ENCODE measurements at places on chromosomes 16 and 17. TPM values are rescaled to one million over a fixed set of nuclear protein-coding genes. Genes with fewer than 3 reads are reported as not detected.

- no peak overlapping the region for H3K27ac ChIP-seq
- no peak for DNase-seq
- no peaks in the 10 kb centered on the region for H3K36me3 ChIP-seq
- H3K4me3 ChIP-seq = no peak overlapping the region
- no peaks in the 10 kb centered on the region for H3K4me1 ChIP-seq
Observed at GRCh38 chr16:72988569-72988968, 59.4 kb downstream of the ZFHX3 start.

GRCh38 chr17:57221366-57222350, 34.7 kb upstream of the MSI2 start:
- H3K36me3 ChIP-seq = peaks cover 3% of the 10 kb centered on the region
- no peak overlapping the region for H3K4me3 ChIP-seq

GRCh38 chr16:17327664-17328335, 143.0 kb downstream of the XYLT1 start:
- DNase-seq = no peak
- no peak overlapping the region for H3K4me3 ChIP-seq
- no peaks in the 10 kb centered on the region for H3K27me3 ChIP-seq
- H3K4me1 ChIP-seq = peaks cover 5% of the 10 kb centered on the region

The ERN2 gene
- not detected for total RNA-seq

DNA sequence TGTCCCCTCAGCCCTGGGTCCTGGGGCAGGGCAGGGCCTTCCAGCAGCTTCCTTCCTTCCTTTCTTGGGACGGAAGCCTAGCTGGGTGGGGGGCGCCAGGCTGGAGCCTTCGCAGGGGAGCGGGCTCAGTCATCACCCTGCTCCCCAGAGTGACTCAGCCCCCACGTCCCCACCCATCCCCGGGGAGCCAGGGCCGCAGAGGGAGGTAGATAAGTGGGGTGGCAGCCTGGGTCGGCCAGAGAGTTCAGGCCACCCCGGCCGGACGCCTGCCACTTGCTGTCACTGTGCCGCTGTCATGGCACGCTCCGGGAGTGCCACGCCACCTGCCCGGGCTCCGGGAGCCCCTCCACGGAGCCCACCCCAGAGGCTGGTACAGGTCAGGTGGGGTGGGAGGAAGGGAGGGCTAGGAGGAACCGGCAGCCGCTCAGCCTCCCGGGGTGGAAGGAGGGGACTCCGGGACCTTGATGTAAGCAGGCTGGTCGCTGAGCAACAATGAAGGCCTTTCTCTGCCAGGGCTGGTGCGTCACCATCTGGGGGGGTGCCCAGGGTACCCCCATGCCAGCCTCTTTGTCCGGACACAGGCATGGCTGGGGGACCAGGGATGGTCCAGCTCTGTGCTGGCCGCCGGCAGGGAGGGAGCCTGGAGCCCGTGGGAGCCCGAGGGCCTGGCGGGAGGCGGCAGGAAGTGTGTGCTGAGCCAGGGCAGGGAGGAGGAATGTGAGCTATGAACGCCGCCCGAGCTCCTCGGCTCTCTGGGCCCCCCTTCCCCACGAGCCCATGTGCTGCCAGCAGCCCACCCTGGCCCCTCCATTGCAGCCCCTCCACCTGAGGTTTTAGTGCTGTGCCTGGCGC, 6.6 kb downstream of the NHERF2 start:
- no peak overlapping the region for H3K27ac ChIP-seq
- H3K36me3 ChIP-seq = no peaks in the 10 kb centered on the region
- no peaks in the 10 kb centered on the region for H3K27me3 ChIP-seq
- H3K4me1 ChIP-seq = no peaks in the 10 kb centered on the region

The ZFPM1 gene
- total RNA-seq = 12.0 TPM

DNA sequence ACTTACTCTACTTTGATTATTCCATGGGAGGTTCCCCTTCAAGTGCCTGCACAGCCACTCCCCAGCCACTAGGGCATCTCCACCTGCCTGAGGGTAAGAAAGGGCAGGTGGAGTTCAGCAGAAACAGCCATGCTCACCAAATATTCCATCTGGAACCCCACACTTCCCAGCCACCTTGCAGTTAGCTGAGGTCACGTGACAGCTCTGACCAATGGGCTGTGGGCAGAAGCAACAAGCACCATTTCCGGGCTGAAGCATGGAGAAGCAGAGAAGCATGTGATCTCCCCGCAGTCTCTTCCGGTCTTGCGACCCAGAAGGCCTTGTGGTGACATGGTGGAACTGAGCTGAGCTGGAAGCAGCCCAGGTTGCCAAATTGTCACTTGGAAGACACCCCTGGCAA, 108.6 kb downstream of the CCT6B start:
- no peak for DNase-seq
- no peaks in the 10 kb centered on the region for H3K36me3 ChIP-seq
- H3K4me1 ChIP-seq = no peaks in the 10 kb centered on the region
- no peak overlapping the region for H3K4me3 ChIP-seq
- H3K27me3 ChIP-seq = no peaks in the 10 kb centered on the region
- H3K27ac ChIP-seq = no peak overlapping the region

The CASKIN1 gene
- 0.36 TPM for total RNA-seq

DNA sequence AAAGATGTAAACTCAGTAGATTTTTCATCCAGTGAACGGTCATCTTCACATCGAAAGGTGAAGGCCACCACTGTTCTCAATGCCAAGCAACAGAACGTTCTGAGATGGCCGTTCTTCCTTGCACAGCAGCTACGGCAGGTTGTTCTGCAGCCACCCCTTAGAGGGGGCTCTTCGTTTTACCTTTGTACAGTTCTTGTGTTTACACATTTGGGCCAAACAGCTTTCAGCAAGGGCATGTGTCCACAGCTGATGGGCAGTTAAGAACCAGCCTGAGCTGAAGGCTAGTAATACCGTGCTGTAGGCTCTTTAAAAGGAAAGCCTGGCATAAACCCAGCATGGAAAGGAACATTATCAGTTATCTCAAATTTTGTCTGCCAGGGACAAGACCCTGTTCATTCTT, 15.9 kb downstream of the PLD6 start:
- no peak overlapping the region for H3K4me3 ChIP-seq
- H3K4me1 ChIP-seq = peaks cover 15% of the 10 kb centered on the region
- no peaks in the 10 kb centered on the region for H3K27me3 ChIP-seq
- DNase-seq = no peak

The NEUROD2 gene
- total RNA-seq = not detected

GRCh38 chr17:48578616-48579470, 693 bp upstream of the HOXB4 start:
- DNase-seq = peak; percentile 34
- peak overlapping the region; percentile 59 for H3K27ac ChIP-seq
- peak overlapping the region; percentile 80 for H3K4me3 ChIP-seq
- H3K36me3 ChIP-seq = no peaks in the 10 kb centered on the region
- peaks cover 47% of the 10 kb centered on the region for H3K27me3 ChIP-seq

GRCh38 chr16:27319257-27319965, 5.6 kb downstream of the IL4R start:
- H3K36me3 ChIP-seq = peaks cover 53% of the 10 kb centered on the region
- H3K27ac ChIP-seq = peak overlapping the region; percentile 96
- no peak for DNase-seq

GRCh38 chr17:77332034-77332971, 191.5 kb downstream of the SEC14L1 start:
- peak; percentile 51 for DNase-seq
- H3K36me3 ChIP-seq = peaks cover 2% of the 10 kb centered on the region
- peak overlapping the region; percentile 64 for H3K4me3 ChIP-seq
- peaks cover 37% of the 10 kb centered on the region for H3K4me1 ChIP-seq
- no peaks in the 10 kb centered on the region for H3K27me3 ChIP-seq

The MYL4 gene
- total RNA-seq = not detected

DNA sequence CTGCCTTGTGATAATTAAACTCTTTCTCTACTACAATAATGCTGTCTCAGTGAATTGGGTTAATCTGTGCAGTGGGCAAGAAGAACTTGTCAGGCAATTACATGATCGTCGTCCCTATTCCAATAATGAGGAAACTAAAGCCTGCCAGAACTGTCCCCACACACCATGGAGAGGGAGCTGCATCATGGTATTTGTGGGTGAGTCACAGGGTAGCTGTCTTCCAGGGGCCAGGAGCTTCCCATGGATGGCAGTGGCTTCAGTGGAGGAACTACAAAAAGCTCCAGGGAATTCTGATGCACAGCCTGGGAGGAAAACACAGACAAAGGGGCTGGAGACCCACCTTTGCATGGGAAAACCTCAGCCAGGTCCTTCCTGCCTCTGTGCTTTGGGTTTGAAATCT, 83.3 kb upstream of the C16orf82 start:
- no peak for DNase-seq
- H3K4me3 ChIP-seq = no peak overlapping the region
- H3K27ac ChIP-seq = no peak overlapping the region
- peaks cover 12% of the 10 kb centered on the region for H3K27me3 ChIP-seq

DNA sequence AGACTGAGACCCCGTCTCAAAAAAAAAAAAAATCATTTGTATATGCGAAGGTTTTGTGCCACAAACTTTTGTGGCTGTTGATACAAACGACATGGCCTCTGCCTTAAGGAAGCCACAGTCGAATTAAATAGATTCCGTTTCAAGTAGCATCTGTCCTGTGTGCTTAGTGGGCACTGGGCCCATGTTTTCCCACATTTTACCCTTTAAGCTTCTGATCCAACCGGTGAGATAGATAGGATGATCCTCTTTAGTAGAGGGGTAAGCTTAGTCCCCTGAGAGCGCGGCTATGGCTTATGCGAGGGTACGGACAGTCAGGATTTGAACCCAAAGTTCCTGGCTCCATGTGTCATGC, 776 bp upstream of the TMEM219 start:
- peak overlapping the region; percentile 79 for H3K4me3 ChIP-seq
- DNase-seq = no peak
- no peaks in the 10 kb centered on the region for H3K27me3 ChIP-seq
- peaks cover under 1% of the 10 kb centered on the region for H3K36me3 ChIP-seq
- peaks cover 16% of the 10 kb centered on the region for H3K4me1 ChIP-seq

DNA sequence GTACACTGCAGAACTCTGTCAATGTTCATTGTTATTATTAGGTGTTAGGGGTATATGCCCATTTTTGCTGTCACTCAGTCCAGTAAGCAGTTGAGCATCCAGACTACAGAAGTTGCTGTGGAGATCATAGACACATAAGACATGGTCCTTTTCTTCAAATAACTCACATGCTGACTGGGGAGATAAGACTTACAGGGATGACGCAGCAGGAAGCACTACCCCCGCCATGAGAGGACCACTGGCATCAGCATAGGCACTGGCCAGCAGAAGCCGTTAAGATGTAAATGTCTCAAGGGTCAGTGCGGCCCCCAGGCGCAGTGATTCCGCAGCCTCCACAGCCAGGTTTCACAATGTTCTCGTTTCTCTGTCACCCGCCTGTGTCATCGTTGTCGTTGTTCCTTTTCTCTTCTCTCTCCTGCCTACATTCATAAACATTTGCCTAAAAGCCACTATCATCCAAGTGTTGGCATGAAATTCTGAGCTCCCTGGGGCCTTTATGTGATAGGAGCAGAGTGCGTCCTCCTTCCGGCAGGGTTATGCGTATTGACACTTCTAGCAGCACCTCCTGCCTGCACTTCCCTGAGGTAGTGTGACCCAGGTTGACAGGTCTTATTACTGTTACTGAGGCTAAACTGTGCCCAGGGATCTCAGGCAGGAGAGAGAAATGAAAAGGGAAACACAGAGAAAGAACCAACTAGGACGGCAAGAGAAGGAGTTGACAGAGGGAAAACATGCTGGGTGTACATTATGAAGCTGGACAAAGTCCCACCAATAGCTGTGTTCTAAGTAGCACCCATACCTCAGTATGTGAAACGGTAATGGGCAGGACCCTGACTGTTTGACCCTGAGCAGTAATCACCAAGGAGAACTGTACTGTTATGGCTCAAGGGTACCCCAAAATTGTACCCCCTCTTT, 17.9 kb downstream of the TANGO6 start:
- peaks cover 14% of the 10 kb centered on the region for H3K36me3 ChIP-seq
- H3K4me3 ChIP-seq = no peak overlapping the region
- H3K27ac ChIP-seq = no peak overlapping the region
- H3K4me1 ChIP-seq = no peaks in the 10 kb centered on the region
- DNase-seq = no peak
- no peaks in the 10 kb centered on the region for H3K27me3 ChIP-seq

DNA sequence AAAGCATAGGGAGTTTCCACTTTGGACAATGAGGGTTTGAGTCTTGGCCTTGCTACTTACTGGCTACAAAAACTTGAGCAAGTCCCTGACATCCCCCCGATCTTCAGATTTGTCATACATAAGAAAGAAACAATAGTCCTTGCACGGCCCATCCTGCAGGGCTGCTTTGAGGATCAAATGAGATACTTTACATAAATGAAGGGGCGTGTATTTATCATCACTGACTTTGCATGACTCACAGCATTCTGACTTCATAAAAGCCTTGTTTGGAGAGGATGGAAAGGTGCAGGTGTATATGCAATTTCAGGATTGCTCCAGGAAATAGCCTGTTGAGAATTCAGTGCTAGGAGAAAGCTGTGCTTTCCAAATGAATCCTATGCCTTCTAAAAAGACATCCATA, 465.0 kb upstream of the MAF start:
- H3K4me3 ChIP-seq = no peak overlapping the region
- H3K4me1 ChIP-seq = no peaks in the 10 kb centered on the region
- DNase-seq = no peak
- H3K27me3 ChIP-seq = peaks cover 4% of the 10 kb centered on the region

GRCh38 chr16:85105475-85105874, 6.8 kb downstream of the CIBAR2 start:
- no peaks in the 10 kb centered on the region for H3K36me3 ChIP-seq
- no peaks in the 10 kb centered on the region for H3K27me3 ChIP-seq
- no peak for DNase-seq
- H3K4me1 ChIP-seq = peaks cover 25% of the 10 kb centered on the region

GRCh38 chr17:42855048-42855596, 4.1 kb downstream of the AOC3 start:
- H3K4me3 ChIP-seq = no peak overlapping the region
- no peaks in the 10 kb centered on the region for H3K4me1 ChIP-seq
- peaks cover 3% of the 10 kb centered on the region for H3K36me3 ChIP-seq
- no peak for DNase-seq

The TOB1 gene
- 42.3 TPM for total RNA-seq

The RANBP10 gene
- total RNA-seq = 14.9 TPM

GRCh38 chr17:73452009-73452408, 140.2 kb upstream of the CDC42EP4 start:
- H3K4me3 ChIP-seq = no peak overlapping the region
- no peak for DNase-seq
- no peaks in the 10 kb centered on the region for H3K27me3 ChIP-seq
- H3K4me1 ChIP-seq = no peaks in the 10 kb centered on the region
- no peak overlapping the region for H3K27ac ChIP-seq

DNA sequence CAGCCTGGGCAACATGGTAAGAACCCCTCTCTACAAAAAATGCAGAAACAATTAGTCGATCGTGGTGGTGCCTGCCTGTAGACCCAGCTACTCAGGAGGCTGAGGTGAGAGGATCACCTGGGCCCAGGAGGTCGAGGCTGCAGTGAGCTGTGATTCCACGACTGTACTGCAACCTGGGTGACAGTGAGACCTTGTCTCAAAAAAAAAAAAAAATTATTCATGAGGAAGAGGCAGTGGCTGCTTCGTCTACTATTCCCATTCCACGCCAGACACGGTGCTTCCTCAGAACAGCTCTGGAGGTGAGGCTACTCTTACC, 52.2 kb upstream of the GSE1 start:
- no peaks in the 10 kb centered on the region for H3K36me3 ChIP-seq
- H3K27me3 ChIP-seq = no peaks in the 10 kb centered on the region
- no peak overlapping the region for H3K27ac ChIP-seq
- no peak overlapping the region for H3K4me3 ChIP-seq

The SCGB1C2 gene
- total RNA-seq = not detected
